ENCODE measurements at places on chromosomes 12 and 14.

DNA sequence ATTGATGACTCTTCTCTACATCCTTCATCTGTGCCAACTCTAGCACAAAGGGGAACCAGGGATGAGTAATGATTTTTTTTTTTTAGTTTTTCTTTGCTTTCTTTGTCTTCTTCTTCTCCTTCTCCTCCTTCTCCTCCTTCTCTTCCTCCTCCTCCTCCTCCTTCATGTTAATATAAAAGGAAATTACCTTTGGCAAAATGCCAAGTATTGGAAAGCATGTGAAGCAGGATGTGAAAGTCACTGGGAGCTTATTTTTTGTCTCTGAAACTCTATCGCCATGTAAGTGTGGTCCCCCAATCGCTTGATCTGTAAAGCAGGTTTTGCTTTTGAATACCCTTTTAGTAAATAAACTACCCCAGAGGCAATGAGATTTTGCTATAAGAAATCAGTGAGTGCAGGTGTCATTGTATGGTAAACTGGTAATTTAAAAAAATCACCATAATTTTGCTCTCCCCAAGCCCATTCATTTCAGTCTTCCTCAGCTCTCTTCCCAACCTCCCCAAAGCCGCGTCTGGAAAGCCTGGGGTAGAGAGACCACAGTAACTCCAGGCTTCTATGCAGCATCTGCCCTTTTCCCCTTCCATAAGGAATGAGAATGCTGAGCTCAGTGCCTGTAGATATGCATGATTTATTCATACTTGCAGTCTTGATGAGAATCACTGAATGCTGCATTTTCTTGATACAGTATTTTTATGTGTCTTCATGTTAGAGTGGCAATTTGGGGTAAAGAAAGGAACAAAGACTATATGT lies 388.7 kb downstream of the TMEM117 start:
- DNase-seq: no peak

DNA sequence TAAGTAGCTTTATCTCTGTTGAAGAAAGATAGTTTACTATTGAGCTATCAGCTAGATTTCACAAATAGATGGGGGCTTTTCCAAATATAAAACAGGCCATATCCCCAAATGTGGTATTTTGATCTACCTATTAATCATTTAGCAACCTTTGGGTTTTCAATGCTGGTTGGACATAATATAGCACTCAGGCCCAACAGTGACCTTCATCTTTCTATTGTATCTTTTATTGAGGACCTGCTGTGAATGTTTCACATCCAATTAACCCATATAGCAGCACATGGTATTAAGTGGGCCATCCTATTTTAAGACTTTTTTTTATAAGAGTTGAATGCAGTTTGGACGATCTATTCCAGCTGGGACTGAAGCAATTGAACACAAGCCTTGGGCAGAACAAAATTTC lies 10.0 kb upstream of the NR1H4 start:
- DNase-seq: no peak

GRCh38 chr14:65032319-65032718 lies 45.6 kb downstream of the FNTB start:
- DNase-seq: no peak

- DNase-seq: no peak
These were observed 29.6 kb downstream of the EEA1 start for GRCh38 chr12:92899386-92900001.

DNA sequence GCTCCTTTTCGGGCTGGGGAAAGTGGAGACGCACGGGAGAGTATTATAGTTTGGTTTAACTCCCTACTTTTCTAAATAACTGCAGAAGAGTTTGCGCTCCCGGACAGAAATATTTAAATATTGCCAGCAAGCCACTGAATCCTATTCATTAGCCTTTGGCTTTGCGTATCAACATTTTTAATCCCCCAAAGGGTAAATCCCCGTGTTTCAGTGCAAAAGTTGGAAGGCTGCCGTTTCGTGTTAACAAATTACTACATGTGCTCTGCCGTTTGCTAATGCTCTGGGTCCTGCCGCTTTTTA lies 372 bp upstream of the DPF3 start:
- DNase-seq: no peak

- no peak for DNase-seq
These were observed 12.5 kb downstream of the NAA25 start for GRCh38 chr12:112096070-112096469.

DNA sequence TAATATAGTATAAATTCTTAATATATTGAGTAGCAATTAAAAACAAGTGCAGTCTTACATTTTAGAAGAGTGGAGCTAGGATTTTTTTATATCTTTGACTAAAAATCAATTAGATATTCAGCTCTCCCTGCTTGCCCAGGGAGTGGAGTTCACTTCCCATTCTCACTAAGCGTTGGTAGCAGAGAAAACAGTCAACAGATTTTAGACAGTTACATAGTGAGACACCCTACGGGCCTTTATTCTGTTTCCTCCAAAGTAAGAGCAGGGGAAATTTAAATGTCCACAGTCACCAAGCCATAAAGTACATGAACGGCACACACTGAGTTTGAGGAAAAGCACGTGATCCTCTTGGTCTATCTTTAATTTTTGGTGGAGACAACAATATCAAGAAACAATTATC lies 131.6 kb upstream of the PLEKHG7 start:
- no peak for DNase-seq

DNA sequence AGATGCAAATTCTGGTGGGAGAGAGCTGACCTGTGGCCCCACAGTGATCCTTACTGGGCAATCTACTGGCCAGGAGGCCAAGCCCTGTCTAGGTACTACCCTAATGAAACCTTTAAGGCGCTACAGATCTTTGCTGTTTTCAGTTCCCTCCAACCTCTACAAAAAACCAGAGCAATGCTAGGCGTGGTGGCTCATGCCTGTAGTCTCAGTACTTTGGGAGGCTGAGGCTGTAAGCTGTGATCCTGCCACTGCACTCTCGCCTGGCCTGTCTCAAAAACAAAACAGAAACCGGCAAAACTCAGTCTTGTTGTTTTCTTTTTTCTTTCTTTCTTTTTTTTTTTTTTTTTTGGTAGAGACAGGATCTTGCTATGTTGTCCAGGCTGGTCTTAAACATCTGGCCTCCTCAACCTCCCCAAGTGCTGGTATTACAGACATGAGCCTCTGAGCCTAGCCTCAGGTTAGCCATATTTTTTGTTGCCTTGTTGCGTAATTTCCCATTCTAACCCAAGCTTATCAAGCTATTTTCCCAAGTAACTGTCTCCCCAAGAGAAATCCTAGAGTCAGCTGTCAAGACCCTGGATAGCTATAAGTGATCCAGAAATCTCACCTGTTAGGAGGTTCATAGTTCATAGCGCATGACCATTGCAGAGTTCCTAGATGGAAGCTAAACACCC lies 2.8 kb downstream of the ETFBKMT start:
- DNase-seq: no peak

- no peak for DNase-seq
These were observed 21.4 kb downstream of the ABCB9 start for GRCh38 chr12:122944605-122945592.

DNA sequence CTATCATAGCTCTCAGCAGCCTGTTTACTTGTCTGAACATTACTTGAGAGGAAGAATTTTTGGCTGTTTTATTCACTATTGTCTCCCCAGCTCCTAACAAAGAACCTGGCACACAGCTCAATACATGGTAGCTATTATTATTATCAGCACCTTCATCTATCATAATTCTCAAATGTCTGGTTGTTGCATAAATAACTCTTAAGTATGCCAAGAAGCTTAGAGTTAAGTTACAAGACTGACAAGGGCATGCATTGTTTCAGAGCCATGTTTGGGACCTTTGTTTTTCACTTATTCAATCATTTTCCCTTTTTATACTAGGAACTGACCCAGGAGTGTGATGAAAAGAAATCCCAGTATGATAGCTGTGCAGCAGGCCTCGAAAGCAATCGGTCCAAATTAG lies 77.5 kb upstream of the ATP2A2 start:
- no peak for DNase-seq

GRCh38 chr12:112998987-112999767 lies 20.9 kb downstream of the OAS2 start:
- peak; percentile 83 for DNase-seq

DNA sequence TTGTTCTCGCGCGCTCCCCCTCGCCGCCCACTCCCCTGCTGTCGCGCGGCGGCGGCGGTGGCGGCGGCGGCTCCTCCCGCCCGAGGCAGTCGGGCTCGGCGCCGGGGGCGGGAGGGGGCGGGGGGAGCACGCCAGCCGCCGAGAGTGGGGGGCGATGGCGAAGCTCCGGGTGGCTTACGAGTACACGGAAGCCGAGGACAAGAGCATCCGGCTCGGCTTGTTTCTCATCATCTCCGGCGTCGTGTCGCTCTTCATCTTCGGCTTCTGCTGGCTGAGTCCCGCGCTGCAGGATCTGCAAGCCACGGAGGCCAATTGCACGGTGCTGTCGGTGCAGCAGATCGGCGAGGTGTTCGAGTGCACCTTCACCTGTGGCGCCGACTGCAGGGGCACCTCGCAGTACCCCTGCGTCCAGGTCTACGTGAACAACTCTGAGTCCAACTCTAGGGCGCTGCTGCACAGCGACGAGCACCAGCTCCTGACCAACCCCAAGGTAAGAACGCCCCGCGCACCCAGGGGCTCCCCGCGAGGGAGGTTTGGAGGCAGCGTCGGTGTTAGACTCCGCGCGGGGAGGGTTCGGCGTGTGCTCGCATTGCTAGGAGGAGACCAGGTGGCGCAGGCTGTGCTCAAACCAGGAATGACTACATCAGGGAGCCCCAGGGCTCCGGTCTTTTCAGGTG lies 629 bp downstream of the KCNMB4 start:
- DNase-seq: peak; percentile 89

DNA sequence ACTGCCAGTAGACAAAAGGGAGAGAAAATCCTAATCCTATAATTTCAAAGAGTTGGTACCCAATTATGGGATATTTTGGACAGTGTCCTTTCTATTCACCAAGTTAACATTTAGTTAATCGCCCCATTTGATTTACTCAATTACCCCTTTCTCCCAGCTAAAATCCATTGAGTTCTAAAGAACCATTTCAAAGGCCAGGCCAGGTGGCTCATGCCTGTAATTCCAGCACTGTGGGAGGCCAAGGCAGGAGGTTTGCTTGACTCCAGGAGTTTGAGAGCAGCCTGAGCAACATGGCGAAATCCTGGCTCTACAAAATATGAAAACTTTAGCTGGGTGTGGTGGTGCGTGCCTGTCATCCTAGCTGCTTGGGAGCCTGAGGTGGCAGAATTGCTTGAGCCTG lies 5.5 kb upstream of the GPR19 start:
- DNase-seq: no peak

GRCh38 chr14:103347091-103347815 lies 13.2 kb downstream of the EIF5 start:
- no peak for DNase-seq

DNA sequence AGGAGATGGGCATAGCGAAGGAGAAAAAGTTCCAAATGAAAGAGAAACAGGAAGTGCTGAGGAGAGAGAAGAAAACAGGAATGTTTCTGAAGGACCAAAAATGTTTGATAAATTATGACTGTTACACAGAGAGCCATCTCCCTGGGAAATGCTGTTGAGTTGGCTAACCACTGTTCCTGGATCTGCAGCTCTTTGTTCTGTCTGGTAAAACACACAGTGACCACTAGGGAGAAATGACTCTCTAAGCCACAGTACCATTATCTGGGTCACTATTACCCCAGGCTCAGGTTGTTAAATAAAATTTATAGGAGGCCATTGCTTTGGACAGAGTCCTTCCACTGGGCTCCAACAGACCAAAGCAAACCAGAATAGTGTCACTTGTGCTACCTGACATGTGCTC lies 219.3 kb downstream of the CRADD start:
- no peak for DNase-seq

DNA sequence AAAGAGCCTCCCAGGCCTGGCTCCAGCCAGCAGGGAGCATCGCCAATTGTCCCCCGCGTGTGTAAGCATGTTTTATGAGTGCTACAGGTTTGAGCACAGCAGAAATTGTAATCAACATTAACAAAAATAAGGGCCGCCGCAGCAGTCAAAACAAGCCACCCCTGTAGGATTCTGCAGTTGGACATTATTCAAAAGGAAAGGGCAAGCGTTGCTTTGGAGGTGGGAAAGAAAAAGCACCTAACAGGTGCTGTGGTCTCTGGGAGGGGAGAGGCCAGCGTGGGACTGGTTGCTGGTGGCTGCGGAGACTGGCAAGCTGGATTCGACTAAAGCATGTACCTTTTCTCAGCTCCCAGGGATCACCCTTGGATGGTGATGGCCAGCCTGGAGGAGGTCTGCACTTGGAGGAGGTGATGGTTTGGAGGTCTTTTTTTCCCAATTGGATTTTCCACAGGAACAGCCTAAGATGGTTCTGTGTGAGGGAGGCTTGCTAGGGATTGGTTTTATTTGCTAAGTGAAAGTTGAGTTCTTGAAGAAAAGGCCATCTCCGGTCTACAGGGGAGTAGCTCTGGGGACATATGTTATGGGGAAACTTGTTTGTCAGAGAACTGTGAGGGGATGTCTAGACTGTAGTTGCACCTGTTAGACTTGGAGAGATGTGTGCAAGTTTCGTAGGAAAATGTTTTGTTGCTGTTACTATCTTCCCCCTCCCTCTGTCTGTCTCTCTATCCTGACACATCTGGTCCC lies 2.0 kb downstream of the DYRK2 start:
- peak; percentile 80 for DNase-seq

GRCh38 chr14:81737938-81738337 lies 204.3 kb upstream of the SEL1L start:
- DNase-seq: no peak

DNA sequence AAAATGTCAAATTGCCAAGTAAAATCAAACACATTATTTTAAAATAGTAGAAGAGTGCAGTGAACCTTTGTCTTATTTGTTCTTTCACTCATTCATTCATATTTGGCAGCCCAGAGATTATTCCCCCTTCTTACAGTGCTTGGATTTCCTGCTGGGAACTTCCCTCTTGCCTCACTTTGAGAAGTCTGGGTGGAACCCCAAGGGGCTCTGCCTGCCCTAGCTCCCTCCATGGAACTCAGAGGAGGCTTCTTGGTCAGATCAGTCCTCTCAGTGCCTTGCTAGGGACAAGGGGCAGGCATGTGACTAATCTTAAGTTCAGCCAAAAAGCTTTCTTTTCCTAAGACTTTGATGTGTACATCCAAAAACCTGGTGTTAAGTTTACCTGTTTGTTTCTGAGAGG lies 84.7 kb upstream of the OVCH1 start:
- no peak for DNase-seq

DNA sequence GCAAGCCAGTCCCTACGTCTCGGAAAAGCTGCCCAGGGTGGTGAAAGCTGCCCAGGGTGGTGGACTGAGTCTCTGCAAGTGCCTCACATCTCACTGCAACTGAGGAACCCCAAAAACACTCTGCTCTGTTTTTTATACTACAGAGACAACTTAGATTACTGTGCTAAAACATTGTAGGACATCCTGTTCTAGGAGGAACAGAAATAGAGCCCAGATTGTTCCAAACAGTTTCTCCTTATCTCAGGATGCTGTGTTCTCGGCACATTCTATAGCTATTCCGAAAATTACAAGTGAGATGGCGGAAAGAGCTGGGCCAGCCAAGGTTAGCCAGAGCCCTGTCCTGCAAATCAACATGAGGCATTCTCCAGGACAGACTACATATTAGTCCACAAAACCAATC lies 138.7 kb downstream of the LRIG3 start:
- no peak for DNase-seq
